ENCODE measurements at places on chromosomes 2 and 18.
A peak's percentile ranks its signal among the peaks of the same experiment; 100 is the strongest.

- no peak for DNase-seq
These were observed 98.8 kb upstream of the MGAT4A start for GRCh38 chr2:98829581-98830270.

GRCh38 chr2:174544156-174544555, 53.4 kb downstream of the WIPF1 start:
- no peak for DNase-seq

- no peak for DNase-seq
These were observed 852.6 kb upstream of the ID2 start for GRCh38 chr2:7829241-7829640.

DNA sequence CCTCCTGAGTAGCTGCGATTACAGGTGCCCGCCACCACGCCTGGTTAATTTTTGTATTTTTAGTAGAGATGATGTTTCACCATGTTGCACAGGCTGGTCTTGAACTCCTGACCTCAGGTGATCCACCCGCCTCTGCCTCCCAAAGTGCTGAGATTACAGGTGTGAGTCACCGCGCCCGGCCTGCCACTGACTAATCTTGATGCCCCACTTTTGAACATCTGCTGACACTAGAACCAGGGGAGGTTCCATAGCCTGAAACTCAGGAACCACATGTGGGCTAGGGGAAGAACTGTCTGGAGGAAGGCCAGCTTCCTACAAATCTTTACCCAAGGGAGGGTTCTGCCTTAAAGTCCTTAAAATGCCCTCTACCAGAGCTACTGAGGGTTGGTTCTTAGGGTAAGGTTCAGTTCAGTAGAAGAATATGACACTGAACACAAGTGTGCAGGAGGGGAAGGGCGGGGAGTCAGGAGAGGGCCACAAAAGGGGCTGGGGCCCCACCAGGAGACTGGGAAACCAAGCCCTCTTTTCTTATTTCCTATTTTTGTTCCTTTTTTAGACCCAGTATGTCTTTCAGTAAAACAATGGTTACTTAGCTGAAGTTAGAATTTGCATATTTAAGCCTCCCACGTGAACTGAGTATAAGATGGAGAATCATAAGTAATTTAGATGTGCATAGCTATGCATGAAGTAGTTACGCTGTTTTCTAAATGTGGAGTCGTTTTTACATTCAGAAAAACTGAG, 6.3 kb upstream of the RAB31 start:
- DNase-seq = no peak

- no peak for DNase-seq
These were observed 110.8 kb upstream of the CDC42EP3 start for GRCh38 chr2:37782155-37782673.

DNA sequence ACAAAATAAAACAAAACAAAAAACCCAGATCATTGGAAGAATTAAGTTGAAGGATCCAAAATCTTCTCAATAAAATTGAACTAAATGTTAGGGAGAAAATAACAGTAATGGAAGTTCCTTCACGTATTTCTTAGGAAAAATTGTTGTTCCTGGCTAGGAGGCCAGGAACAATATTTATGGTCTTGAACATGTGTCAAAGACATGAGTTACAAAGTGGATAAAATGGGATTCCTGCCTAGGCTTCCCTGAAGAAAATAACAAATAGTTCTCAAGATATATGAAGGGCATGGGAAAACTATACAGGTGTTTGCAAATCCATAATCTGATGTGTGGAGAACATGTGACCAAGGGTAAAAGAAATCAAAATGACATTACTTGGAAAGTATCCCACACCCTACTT, 67.6 kb upstream of the ITGB6 start:
- DNase-seq = no peak

- DNase-seq = no peak
These were observed 18.0 kb downstream of the LRRC30 start for GRCh38 chr18:7248877-7249276.

DNA sequence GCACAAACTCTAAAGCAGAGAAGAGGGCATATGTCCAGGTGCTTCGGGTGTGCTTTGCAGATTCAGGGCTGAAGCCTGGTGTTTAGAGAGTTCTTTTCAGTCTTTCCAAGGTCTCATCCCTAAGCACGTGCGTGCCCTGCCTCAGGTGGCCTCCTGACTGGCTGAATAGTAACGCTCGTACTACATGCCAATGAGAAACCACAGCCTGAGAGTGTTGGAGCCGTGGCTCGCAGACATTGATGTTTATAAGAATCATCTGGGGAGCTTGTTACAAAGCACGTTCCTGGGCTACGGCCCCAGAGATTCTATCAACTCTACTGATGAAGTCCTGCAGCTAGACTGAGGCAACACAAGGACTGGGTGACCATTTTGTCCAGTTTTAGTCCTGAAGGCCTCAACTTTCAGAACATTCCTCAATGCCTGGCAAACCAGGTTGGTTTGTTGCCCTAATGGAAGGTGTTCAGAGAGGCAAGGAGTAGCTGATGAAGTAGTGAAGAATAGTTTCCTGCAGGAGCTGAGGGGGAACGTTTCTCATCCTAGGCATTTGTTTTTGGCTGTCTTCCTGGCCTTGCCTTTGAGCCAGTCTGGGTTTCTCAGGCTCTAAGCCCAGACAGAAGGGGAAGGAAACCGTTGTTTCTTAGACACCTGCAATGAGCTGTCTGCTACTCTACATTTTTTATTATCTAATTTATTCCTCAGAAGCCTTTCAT, 31.5 kb upstream of the HAAO start:
- no peak for DNase-seq

GRCh38 chr2:236173729-236174607, 5.8 kb upstream of the GBX2 start:
- DNase-seq = no peak

DNA sequence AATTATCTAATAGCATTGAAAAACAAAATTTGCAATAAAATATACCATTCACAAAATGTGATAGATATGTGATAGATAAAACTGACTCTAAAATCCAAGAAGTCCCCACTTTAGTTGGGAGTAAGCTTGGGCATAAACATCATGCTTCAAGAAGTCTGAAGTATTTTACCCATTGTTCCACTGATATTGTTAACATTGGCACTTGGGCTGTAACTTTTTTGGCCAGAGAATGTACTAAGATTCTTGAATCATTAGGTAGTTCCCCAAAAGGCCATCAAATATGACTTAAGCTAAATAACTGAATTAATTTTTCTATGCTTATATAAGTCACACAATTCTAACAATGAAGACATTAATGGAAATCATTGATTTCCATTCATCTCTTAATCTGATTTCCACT, 413.6 kb downstream of the CDH2 start:
- no peak for DNase-seq

GRCh38 chr2:214481204-214481603, 70.3 kb downstream of the VWC2L start:
- peak; percentile 75 for DNase-seq

DNA sequence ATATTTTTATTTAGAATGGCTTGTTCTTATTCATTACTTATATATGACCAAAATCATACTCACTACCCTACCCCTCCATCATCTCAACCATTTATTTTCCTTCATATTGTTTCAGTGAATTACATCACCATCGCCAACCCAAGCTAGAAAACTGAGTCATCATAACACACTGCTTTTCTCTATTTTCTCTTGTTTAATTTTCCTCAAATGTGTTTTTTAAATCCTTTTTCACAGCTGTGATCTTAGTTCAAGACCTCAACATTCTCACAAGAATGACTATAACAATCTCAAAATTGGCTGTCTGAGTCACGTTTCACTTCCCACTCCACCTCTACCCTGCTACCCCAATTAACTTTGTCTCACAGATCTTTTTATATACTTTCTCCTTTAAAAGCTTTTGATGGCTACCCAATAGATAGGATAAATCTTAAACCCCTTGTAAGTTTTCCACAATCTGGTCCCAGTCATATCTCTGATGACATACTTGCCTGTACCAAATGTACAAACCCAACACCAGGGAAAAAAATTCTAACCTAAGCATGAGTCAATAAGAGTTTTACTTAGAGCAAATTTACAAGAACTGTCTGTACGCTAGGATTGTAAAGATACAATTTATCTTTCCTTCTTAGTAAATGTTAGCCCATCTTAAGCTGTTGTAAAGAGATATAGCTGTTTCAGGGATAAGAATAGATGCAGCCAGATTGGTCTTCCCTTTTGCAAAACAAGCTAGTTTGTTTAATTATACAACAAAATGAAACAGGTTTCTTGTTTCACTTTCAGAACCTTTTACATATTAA, 635.1 kb upstream of the SLC39A10 start:
- no peak for DNase-seq

GRCh38 chr2:186572705-186573104, 17.2 kb upstream of the ITGAV start:
- DNase-seq = no peak

GRCh38 chr18:3498698-3499471, 48.9 kb downstream of the TGIF1 start:
- DNase-seq = no peak

- DNase-seq = no peak
These were observed 2.5 kb downstream of the CYP1B1 start for GRCh38 chr2:38073211-38074057.

GRCh38 chr2:229454934-229455631, 184.0 kb upstream of the PID1 start:
- DNase-seq = no peak

DNA sequence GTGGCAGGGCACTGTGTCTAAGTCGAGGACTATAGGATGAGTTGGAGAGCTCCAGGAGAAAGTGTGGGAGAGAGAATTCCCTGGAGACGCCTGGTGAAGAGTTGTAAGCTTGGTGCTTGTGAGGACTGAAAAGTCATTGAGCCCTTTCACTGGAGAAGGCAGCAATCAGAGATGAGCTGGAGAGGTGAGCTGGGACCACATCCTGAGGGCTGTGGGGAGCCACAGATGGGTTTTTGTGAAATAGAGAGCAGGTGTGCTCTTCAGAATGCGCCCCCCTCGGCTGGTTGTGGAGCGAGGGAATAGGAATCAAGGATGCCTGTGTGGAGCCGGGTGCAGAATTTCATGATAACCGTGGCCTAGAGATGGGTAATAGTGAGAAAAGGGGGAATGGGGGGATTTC, 224.3 kb downstream of the KLHL29 start:
- no peak for DNase-seq

- DNase-seq = no peak
These were observed 17.2 kb upstream of the NEDD4L start for GRCh38 chr18:58026857-58027256.

DNA sequence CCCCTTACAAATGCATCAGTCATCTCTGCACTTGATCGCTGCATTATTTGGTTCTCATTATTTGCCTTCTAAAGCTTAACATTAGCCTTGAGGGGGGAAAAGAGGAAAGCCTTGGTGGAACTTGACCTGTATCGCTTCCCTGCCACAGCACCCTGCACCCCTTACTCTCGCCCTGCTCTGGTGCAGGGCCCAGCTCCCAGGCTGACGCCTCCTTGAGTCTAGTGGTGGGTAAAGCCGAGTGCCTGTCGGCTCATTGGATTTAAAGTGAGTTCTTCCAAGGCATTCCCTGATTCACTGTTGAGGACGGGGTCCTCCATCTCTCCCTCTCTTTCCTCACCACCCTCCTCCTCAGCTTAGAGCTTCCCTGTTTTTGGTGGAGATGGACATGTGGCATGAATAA, 145.0 kb upstream of the GYPC start:
- no peak for DNase-seq

GRCh38 chr2:233209533-233210171, 41.8 kb upstream of the ATG16L1 start:
- no peak for DNase-seq

DNA sequence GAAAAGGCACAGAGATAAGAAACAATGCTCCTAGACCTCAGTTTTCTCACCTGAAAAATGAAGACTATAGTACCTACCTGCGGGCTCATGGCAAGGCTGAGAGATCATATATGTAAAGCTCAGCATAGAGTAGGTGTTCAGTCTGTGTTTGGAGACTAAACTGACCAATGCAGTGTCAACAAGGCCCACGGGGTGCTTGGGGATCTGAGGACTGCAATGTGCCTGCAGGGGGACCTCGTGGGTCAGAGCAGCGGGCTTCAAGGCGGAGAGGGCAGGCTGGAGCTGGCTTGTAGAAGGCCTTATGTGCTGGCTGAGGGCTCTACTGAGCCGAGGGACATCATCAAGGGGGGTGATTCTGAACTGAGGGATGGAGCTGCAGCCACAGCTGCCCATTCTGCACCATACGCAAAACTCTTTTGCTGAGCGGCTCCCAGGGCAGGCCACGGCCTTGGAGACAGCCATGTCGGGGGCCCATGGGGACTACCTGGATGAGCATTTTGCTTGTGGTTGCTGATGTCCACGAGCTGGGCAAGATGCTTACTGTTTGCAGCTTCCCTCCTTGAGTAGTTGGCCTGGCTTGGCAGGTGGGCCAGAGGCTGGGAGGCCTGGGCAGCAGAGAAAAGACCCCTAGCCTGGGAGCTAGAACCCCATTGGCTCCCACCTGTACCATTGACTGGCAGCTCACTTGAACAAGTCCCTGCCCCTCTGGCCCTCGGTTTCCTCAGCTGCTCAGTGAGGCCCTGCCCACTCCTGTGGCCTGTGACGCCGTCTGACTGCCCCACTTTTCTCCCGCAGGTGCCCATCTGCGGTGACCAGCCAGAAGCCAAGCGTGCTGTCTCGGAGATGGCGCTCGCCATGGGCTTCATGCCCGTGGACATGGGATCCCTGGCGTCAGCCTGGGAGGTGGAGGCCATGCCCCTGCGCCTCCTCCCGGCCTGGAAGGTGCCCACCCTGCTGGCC, 23.5 kb downstream of the STEAP3 start:
- DNase-seq = no peak

GRCh38 chr2:39696101-39696553, 30.4 kb downstream of the TMEM178A start:
- DNase-seq = peak; percentile 88

- DNase-seq = no peak
These were observed 452.2 kb downstream of the MBD2 start for GRCh38 chr18:53772293-53772692.

DNA sequence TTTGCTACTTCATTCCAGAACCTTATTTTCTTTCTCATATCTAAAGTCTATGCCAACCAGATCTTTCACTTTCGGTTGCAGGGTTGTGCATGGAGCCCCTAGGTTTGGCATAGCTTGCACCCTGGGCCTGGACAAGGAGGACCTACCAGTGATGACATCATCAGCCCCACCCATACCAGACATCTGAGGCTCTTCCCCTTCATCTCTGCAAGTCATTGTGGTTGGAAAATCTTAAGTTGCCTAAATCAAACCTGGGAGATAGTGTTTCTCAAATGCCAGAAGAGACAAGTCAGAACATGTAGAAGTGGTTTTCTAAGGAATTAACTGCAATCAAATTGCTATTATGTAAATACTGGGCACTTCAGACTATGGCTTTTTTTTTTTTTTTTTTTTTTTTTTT, 363.3 kb downstream of the ZNF516 start:
- DNase-seq = no peak

GRCh38 chr2:204686406-204686805, 141.1 kb downstream of the PARD3B start:
- no peak for DNase-seq

DNA sequence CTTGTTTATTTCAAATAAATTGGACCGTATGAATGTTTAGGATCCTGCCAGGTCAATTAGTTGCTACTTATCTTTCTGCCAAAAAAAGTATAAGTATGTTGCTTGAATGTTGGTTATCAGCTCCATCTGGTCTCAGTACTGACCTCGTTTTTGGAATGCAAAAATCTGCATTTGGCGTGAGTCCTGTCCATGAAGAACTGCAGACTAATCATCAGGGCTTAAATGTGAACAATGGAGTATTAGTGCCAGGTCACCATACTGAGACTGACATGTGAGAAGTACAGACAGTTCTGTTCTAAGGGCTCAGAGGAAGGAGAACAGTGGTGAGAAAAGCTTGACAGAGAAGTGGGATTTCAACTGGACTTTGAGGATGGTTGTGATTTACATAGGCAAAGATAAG, 393.1 kb upstream of the SLC14A2 start:
- DNase-seq = no peak
